ENCODE measurements at places on chromosomes 7 and 10.
A peak's percentile ranks its signal among the peaks of the same experiment; 100 is the strongest.

GRCh38 chr7:2612445-2613097 lies 19.2 kb upstream of the TTYH3 start:
- no peak overlapping the region for H3K27ac ChIP-seq
- peaks cover 23% of the 10 kb centered on the region for H3K27me3 ChIP-seq
- H3K4me1 ChIP-seq = peaks cover 12% of the 10 kb centered on the region
- no peaks in the 10 kb centered on the region for H3K36me3 ChIP-seq
- no peak for DNase-seq

DNA sequence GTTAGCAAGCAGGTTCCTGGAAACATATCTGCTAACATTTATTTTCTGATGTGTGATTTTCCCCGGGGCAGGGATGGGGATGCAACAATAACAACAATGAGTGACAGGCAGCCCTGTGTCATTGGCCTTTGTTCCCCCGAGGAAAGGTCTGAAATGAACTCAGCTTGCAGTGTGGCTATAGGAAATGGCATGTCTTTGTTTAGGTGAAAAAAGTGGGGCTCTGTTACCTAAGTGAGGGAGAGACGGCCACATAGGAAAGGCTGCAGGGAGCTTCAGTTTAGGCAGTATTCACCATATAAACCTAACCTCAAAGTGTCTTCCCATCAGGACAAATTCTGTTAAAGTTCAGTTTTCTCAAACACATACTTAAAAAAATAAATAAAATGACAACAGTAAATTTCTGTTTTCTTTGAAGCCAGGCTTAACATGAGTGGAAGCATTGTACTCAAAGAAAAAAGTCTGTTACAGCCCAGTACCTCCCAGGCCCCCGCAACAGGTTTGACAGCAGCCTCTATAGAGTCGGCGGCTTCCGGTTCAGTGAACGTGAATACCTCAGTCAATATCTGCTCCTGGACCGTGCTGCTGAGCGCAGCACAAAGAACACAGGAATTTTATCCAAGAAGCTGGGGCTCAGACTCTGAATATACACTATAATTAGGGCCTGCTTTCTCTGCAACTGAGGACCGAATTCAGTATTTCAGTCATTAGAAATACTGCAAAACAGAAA lies 168.3 kb downstream of the GLI3 start:
- no peak for DNase-seq
- H3K36me3 ChIP-seq = no peaks in the 10 kb centered on the region
- no peak overlapping the region for H3K27ac ChIP-seq
- H3K27me3 ChIP-seq = no peaks in the 10 kb centered on the region
- H3K4me3 ChIP-seq = no peak overlapping the region
- peaks cover 11% of the 10 kb centered on the region for H3K4me1 ChIP-seq

GRCh38 chr7:101754424-101755159 lies 62.8 kb upstream of the CUX1 start:
- peak; percentile 50 for DNase-seq
- no peak overlapping the region for H3K27ac ChIP-seq
- no peaks in the 10 kb centered on the region for H3K4me1 ChIP-seq
- H3K27me3 ChIP-seq = peaks cover 12% of the 10 kb centered on the region

DNA sequence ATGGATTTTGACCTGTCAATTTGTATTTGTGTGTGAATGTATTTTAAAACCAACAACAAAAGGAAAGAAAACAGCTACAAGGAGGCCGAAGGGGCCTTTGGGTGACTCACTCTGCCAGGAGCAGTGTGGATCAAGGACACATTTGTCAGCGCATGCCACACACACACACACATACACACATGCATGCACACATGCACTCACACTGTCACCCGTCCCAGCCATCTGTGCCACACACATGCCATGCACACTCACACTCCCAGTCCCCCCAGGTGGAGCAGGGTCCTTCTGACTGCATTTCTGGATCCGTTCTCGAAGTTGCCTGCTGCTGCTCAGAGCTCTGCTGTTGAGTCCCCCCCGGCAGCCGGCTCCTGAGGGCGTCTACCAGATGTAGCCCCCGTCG lies 26.0 kb downstream of the SPOCK2 start:
- H3K27ac ChIP-seq = no peak overlapping the region
- no peak for DNase-seq
- H3K4me3 ChIP-seq = no peak overlapping the region
- peaks cover 17% of the 10 kb centered on the region for H3K27me3 ChIP-seq
- H3K36me3 ChIP-seq = no peaks in the 10 kb centered on the region

DNA sequence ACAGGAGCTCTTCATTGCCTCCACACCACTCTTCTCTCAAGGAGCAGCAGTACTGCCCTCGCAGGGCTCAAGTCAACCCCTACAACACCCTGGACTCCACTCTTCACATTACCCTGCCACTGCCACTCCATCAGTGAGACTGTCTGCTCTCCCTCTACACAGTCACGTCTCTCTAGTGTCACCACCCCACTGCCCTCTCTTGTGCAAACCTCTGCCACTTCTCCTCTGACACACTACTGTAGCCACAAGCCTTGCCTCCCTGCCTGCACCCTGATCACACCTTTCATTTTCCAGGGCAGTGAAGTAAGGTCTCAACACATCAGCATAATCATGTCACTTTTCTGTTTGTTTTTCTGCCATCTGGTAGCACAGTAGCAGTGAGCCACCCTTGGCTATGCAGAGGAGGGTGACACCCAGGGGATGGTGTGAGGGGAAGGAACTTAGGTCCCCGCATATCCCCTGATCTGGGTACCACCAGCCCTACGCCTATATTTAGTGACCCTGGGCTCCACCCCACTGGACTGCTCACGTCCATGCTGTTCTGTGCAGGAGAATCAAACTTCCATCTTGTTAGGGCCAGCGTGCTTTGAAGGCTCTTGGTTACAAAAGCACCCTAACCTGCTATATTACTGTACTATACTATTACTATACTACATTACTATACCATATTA lies 1.6 kb downstream of the C10orf143 start:
- peaks cover 5% of the 10 kb centered on the region for H3K4me1 ChIP-seq
- no peaks in the 10 kb centered on the region for H3K27me3 ChIP-seq
- H3K27ac ChIP-seq = no peak overlapping the region
- no peak overlapping the region for H3K4me3 ChIP-seq

- H3K36me3 ChIP-seq = peaks cover 12% of the 10 kb centered on the region
- DNase-seq = no peak
- no peaks in the 10 kb centered on the region for H3K27me3 ChIP-seq
- H3K4me1 ChIP-seq = peaks cover 18% of the 10 kb centered on the region
- no peak overlapping the region for H3K27ac ChIP-seq
Measured at GRCh38 chr7:157415486-157415885, 78.7 kb downstream of the DNAJB6 start.

DNA sequence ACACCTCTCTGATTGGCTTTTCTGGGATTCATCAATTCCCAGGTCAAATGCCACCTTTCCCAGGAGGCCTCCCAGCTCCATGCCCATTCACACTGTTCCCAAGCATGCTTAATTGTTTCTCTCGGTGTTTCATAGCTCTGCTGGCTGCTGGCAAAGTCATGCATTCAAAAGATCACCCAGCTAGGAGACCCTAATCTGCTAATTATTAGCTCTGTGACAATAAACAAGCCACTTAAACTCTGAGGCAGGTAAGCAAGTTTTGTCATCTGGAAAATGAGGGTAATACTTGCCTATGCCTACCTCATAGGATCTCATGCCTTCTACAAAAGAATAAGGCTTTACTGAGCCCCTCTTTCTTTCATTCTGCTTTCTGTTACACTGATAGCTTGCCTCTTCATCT lies 828 bp upstream of the KEL start:
- no peak overlapping the region for H3K27ac ChIP-seq
- peaks cover 4% of the 10 kb centered on the region for H3K27me3 ChIP-seq
- no peak for DNase-seq

- no peak overlapping the region for H3K27ac ChIP-seq
- no peaks in the 10 kb centered on the region for H3K27me3 ChIP-seq
- no peaks in the 10 kb centered on the region for H3K36me3 ChIP-seq
- DNase-seq = no peak
- no peaks in the 10 kb centered on the region for H3K4me1 ChIP-seq
Measured at GRCh38 chr10:84214612-84215235, 10.6 kb downstream of the LRIT2 start.

DNA sequence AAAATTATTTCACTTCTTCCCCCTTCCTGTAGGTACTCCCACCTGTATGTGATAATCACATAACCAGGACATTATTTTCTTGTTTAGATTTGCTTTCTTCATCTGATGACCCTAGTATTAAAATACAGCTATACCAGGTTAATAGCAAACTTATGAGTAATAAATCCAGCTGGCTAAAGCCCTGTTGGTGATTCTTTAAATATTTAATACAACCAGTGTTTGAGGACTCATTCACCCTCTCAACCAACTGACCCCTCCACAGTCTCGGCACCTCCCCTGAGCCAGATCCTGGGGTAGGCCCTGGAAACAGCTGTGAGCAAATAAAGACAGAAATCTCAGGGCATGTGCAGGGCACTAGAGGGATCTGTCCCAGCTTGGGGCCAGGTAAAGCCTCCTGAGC lies 58.5 kb downstream of the BLNK start:
- H3K27me3 ChIP-seq = no peaks in the 10 kb centered on the region
- no peak for DNase-seq
- no peak overlapping the region for H3K27ac ChIP-seq
- no peak overlapping the region for H3K4me3 ChIP-seq

DNA sequence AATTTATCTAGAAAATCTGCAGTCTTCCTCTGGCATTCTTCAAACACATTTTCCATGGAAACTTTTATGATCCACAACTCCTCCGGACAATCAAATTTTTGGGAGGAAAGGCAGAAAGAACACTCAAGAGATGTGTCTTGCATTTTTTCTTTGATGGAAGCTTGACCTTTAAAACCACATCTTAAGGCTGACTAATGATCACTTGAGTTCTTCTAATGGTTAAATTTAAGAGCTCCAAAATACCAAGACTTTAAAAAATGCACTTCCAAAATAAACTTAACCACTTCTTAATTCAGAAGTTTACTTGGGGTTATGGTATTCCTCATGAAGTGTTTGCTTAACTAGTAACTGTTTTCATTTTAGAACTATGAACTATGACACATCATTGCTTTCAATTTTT lies 43.3 kb downstream of the ETV1 start:
- DNase-seq = peak; percentile 93
- H3K4me1 ChIP-seq = peaks cover 4% of the 10 kb centered on the region
- H3K27me3 ChIP-seq = no peaks in the 10 kb centered on the region
- H3K4me3 ChIP-seq = peak overlapping the region; percentile 6

- no peaks in the 10 kb centered on the region for H3K36me3 ChIP-seq
- no peak overlapping the region for H3K27ac ChIP-seq
- no peaks in the 10 kb centered on the region for H3K27me3 ChIP-seq
- H3K4me1 ChIP-seq = peaks cover 5% of the 10 kb centered on the region
- peak; percentile 31 for DNase-seq
Measured at GRCh38 chr10:88735661-88736060, 24.2 kb upstream of the LIPN start.
